ENCODE measurements at places on chromosomes 3 and 15.
A peak's percentile ranks its signal among the peaks of the same experiment; 100 is the strongest.

DNA sequence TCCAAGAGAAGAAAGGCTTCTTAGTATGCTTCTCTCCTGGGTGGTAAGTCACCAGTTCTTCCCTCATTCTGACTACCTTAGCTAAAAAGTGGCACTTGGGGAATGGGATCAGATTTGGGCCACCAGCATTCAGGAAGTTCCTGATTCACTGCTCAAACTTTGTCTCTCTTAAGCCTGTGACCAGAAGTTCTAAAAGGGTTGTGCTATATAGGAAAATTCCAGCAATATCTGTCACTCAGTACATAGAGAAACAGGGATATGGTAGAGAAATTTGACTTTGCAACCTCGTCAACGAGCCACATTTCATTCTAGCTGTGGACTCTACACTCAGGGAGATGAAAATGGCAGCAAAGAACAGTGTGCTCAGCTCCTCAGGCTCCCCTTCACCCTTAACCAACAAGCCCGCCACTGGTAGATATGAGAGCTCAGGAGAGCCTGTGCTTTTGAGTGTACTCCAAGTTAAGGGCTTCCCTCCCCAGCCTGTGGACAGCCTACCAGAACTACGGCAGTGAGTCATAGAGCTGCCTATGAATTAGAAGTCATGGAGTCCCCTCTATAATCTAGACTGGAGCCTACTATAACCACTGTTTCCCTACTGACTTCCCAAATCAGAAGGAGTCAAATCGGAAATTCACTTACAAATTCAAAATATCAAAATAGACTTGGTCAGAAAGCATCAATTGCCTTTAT is 52.6 kb upstream of the MYO5C start:
- ATAC-seq, result no peak

DNA sequence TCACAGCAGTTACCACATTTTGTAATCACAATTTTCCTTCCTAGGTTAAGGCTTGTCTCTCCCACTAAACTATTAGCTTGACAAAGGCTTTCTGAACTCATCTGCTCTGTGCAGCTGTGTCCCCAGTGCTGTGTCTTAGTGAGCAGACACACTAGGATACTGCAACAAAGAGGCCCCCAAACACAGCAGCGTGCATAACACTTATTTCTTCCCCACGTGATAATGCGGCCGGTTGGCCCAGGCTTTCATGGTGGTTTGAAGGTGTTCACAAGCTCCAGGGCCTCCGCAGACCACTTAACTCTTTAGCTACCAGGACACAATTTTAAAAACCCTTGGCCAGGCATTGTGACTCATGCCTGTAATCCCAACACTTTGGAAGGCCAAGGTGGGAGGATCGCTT is 2.2 kb upstream of the HDAC11 start:
- no peak for ATAC-seq

GRCh38 chr15:75107908-75108838 is 84.8 kb downstream of the PPCDC start:
- peak; percentile 88 for ATAC-seq

DNA sequence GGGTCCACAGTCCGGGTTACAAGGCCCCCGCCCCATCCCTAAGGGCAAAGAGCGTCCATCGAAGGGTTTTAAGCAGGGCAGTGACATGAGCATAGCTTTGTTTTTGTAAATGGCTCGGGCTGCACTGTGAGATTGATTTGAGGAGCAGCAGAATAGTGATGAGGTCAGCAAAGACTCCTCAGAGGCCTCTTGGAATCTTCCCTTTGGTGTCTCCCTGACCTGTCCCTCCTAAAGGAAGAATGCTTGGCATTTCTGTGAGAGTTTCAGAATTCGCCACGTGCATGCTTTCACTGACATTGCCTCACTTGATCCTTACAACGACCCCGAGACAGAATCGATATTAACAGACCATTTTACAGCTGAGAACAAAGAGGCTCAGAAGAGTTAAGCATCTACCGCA is 20.3 kb downstream of the LAMP3 start:
- no peak for ATAC-seq

GRCh38 chr15:52180196-52180835 is 10.9 kb downstream of the GNB5 start:
- peak; percentile 62 for ATAC-seq

- ATAC-seq, result peak; percentile 5
Measured at GRCh38 chr15:41905036-41905793, 11.4 kb upstream of the SPTBN5 start.

Measured in stimulated activated memory B cell treated with anti-CD40 and anti-IgM and Interleukin-4, amounts not matched to agents 10 μg/mL and 1 μg/mL and 100 μg/mL, for 72 hours (primary cell).